Fibroblast of skin of left biceps (primary cell): ENCODE measurements at places on chromosomes 4 and X.

- no peak for DNase-seq
Measured at GRCh38 chrX:153398275-153398960, 2.7 kb downstream of the PNMA6E start.

- DNase-seq = no peak
Measured at GRCh38 chr4:39621582-39621981, 17.1 kb downstream of the SMIM14 start.

- DNase-seq = no peak
Measured at GRCh38 chr4:36043901-36044300, 200.4 kb downstream of the ARAP2 start.

GRCh38 chr4:159684061-159684460 is 581.2 kb downstream of the RAPGEF2 start:
- no peak for DNase-seq

- DNase-seq = peak; percentile 76
Measured at GRCh38 chr4:24858026-24858425, 54.8 kb downstream of the CCDC149 start.

- DNase-seq = no peak
Measured at GRCh38 chr4:183659872-183660242, 764 bp downstream of the TRAPPC11 start.

DNA sequence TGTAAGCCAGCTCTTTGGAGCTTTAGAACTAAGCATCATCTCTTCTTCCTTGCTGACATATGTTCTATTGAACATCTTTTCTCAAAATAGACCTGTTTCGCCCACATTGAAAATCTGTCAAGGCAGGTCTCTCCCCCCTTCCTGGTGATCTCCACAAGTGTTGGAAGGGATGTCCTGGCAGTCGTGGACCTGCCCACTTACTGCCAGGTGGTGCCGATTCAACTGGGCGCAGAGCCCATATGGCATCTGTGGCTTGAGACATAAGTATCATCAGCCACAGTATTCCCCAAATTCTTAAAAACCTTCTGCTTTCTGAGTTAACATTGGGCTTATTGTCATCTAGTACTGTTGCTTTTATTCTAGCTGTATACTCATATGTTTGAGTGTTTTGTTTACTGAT is 969.3 kb upstream of the FTHL17 start:
- DNase-seq = no peak

DNA sequence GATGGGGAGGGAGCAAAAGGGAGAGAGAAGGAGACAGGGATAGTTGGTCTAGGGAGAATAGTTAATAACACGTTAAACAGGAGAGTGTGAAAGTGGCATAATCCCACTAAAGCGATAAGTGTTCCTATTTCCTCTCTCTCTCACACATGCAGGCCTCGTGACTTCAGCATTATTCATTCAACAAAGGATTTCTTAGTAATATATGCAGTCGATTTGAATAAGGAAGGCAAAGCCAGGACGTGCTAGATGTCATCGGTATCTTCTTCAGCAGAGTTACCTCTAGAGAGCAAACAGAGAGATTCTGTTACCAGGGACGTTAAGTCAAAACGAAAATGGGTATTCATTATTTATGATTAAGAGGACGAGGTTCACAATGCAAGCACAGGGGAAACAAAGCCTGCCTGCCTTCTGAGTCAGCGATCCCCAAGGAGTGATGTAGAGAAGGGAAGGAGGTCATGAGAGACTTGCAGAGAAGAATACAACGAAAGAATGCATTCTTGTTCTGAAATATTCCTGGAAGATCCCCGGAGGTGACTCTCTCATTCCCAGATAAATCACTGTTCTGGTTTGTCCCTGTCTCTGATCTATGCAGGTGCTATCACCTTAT is 1048.4 kb downstream of the NLGN4X start:
- no peak for DNase-seq

DNA sequence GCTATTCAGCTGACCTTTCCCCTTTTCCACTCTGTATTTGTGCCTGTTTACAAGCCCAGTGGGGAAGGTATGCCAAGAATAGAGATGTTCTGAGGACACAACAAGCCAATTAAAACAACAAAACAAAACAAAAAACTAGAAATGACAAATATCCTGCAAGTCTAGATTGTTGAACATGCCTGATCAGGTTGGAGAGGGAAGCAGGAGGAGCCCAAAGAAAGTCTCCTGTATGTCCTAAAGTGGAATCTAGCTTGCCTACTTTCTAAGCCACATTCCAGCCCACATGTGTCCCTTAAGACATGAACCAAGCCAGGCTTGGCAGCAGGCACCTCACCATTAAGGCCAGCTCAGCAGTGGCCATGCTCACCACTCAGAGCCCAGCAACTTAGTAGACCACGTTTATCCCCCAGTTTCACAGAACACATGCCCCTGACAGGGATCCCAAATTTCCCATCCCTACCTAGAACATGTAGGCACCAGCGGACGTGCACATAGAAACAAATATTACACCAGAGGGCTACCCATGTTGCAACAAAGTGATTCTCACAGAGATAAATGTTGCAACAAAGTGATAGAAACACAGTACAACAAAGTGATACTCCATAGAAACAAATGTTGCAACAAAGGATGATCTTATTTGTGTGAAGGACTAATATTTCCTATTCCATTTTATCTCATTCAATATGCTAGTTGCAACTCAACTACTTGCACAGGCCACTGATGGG is 48.3 kb downstream of the CD99L2 start:
- no peak for DNase-seq
